ENCODE measurements at places on chromosomes 5 and 9.

- DNase-seq = peak; percentile 47
Observed at GRCh38 chr9:115138151-115138550, 20.2 kb upstream of the TNC start.

DNA sequence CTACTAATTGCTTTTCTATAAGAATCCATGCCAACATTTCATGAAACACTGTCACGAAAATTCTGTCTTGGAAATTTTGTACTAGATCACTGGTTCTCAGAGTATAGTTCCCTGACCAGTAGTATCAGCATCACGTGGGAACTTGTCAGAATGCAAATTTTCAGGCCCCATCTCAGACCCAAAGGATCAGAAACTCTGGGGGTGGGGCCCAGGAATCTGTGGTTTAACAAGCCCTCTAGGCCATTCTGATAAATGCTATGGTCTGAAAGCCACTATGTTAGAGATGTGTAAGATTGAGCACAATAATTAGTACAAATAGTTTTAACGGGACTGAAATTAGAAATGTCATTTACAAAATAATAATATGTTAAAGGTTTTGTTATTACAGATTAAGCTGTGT lies 615.7 kb upstream of the ARRDC3 start:
- no peak for DNase-seq

DNA sequence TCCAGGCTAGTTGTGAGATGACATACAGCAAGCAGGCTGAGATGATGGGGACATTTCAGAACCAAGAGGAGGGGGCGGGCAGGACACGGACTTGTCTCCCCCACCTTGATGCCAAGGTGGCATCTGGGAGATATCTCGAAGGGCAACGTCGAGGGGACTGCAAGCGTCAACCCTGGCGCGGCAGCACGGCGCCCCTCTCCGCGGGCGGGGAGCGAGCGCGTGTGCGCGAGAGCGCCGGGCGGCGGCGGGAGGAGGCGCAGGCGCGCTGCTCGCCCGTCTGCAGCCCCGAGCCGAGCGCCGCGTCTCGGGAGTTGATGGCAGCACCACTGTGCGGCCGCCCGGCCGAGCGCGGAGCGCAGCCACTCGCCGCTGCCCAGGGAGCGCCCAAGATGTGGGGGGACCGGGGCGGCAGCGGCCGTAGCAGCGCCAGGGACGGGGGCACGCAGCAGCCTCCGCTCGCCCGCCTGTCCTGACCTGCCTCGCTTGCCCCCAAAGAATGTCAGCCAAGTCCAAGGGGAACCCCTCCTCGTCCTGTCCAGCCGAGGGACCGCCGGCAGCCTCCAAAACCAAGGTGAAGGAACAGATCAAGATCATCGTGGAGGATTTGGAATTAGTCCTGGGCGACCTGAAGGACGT lies at the start of gene PRR16:
Gene PRR16 (plus strand): TSS at position 310 of the 636 bp plus-strand sequence.
- DNase-seq = peak; percentile 71

DNA sequence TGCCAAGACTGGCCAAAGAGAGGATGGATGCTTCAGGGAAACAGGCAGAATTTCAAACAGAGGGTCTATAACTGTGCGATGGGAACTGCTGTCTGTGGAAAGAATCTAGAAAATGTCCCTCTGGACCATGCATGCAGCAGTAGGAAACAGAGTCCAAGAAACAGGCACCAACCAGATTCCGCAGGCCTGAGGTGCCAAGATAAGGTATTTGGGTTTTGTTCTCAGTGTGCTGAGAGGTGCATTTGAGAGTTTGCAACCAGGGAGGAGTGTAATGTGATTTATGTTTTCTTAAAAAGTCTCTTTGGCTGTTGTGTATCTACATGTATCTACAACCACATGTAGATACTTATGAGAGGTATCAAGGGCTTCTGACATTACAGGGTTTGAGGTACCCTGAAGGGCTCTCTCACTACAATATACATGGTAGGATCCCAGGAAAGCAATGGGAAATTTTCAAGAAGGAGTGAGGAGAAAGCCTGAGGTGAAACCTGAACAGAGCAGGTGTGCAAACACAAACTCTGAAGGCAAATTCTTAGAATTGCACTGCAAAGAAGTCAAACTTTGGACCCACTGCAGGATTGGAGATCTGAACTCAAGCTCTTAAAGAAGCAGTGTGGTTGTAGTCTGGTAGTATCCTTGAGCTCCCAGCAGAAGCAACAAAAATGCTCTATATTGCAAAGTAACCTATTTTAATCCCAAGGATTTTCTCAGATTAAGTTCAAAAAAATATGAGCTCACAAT lies 182.8 kb upstream of the NFIL3 start:
- no peak for DNase-seq

DNA sequence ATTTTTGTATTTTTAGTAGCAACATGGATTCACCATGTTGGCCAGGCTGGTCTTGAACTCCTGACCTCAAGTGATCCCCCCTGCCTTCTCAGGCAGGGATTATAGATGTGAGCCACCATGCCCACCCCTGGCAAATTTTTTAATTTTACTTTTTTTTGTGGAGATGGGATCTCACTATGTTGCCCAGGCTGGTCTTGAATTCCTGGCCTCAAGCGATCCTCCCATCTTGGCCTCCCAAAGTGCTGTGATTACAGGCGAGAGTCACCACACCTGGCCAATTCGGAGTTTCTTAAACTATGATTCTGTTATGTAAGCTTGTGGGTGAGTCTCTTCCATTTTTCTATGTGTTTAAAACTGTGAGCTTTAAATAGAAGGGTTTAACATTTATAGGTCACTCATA lies 27.6 kb downstream of the PCBD2 start:
- no peak for DNase-seq

DNA sequence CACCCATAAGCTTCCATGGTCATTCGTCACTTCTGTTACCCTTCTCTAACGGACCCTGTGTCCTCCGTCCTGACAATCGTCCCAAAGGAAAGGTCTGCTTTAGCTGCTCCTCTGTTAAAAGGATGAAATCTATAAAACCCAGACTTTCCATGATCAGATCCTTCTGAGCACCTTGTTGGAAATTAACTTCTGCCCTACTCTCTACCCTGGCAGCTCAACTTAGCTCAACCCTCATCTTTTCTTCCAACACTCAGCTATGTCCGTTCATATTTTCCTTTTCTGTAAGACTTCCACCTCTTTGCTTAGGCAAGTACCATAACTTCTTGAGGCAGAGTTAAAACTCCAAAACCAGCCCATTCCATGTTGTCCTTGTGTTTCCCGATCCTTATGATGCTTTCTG lies 205.4 kb downstream of the SPATA31A6 start:
- no peak for DNase-seq

All from AG10803 (cell line).